ENCODE measurements at places on chromosomes 12 and 14.

DNA sequence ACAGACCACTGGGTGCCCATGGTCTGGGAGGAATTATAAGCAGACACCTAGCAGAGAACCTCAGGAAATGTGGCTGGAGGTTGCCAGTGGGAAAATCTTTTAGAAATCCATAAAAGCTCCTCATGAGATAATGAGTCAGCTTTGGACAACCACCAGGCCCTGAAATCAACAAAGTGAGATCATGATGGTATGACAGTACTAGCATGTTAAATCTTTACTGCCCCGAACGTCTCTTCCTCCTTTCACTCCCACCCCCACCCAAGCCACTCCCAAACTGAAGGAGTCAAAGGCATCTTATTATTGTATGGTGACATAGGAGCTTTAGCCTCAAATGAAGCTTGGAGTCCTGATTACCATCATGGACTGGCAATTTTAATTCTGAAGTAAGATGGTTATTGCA is 240.0 kb downstream of the DIO2 start:
- DNase-seq, result no peak

- no peak for DNase-seq
Observed at GRCh38 chr12:13451776-13452175, 255.2 kb downstream of the EMP1 start.

- DNase-seq, result no peak
Observed at GRCh38 chr12:7060353-7060954, at the start of gene C1S. TSS of gene C1S (plus strand) at chr12:7060718. CDS start at chr12:7061913, 1,195 bp downstream.

DNA sequence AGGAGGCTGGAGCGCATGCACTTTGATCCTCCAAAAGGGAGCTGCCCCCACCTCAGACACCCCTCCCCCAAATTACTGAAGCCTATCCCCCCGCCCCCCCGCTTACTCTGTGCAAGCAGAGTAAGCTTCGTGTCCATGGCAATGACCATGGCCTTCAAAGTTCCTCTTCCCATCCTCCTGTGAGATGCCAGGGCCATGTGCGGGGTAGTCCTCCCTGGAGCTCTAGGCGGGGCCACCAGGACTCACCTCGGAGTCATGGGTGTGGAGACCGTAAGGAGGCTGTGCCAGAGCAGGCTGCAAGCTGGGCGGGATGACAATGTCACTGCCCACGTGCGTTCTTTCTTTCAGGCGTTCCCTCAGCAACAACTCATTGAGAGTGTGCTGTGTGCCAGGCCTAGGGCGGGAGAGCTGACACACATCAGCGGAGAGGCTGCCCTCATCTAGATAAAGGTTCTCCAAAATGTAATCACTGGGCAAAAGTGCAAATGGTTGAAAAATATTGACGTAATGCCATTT is 66.8 kb downstream of the C14orf132 start:
- no peak for DNase-seq

GRCh38 chr12:11678781-11679180 is 29.3 kb downstream of the ETV6 start:
- DNase-seq, result no peak

GRCh38 chr12:30152705-30153104 is 369.0 kb upstream of the TMTC1 start:
- no peak for DNase-seq

GRCh38 chr12:97557116-97557515 is 94.5 kb downstream of the RMST start:
- DNase-seq, result no peak

DNA sequence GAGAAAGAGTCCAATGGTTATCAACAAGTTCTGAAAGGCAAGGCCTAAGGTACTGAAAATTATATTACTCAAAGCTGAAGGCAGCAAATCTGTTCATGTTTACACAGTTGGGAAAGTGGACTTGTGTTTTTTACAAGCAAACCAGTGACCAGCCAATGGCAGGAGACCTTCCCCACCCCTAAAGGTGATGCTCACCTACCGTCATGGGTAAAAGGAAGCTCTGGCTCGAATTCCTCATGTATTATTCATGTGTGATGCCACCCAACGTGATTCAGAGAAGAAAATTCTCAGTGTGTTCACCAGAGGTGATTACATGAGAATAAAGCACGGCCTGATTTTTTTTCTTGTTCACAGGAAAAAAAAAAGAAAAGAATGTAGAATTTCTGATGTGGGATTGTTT is 1161.2 kb upstream of the SEL1L start:
- no peak for DNase-seq

- peak; percentile 80 for DNase-seq
Observed at GRCh38 chr12:108629824-108630476, 3.7 kb downstream of the SELPLG start.

- DNase-seq, result no peak
Observed at GRCh38 chr14:69335371-69335771, 62.7 kb downstream of the ERH start.

GRCh38 chr12:111482462-111482861 is 76.7 kb downstream of the SH2B3 start:
- no peak for DNase-seq

- no peak for DNase-seq
Observed at GRCh38 chr12:100951756-100952155, 157.2 kb downstream of the ANO4 start.

- DNase-seq, result no peak
Observed at GRCh38 chr14:73386342-73386741, 72.0 kb downstream of the NUMB start.

- DNase-seq, result no peak
Observed at GRCh38 chr14:68051146-68051545, 231.6 kb downstream of the RAD51B start.

- no peak for DNase-seq
Observed at GRCh38 chr12:49582850-49583249, 14.9 kb upstream of the MCRS1 start.

DNA sequence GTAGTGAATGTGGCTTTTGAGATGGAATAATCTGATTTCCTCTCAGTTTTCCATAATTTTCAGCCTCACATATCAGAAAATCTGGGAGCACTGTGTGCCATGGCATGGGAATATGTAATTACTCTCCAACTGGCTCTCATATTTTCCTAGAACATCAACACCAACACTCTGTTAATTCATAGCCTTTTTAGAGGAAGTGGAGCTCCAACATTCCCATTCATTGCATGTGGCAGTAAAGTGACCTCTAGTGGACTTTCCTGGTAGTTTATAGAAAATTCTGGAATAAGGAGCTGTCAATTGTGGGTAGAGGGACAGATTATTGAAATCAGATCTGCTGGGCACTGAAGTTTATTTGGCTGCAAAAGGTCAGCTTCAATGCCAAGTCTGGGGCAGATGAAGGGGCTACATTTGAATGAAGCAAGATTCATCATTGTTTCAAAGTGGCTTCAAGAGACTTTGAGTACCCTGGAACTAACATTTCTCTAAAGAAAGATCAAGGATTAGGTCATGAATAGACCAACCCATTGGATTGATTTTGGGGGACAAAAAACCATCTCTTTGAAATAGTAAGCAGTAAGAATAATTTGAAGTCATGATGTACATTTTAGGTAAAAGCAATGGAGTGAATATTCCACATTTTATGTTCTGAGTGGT is 23.6 kb upstream of the USP44 start:
- DNase-seq, result no peak

DNA sequence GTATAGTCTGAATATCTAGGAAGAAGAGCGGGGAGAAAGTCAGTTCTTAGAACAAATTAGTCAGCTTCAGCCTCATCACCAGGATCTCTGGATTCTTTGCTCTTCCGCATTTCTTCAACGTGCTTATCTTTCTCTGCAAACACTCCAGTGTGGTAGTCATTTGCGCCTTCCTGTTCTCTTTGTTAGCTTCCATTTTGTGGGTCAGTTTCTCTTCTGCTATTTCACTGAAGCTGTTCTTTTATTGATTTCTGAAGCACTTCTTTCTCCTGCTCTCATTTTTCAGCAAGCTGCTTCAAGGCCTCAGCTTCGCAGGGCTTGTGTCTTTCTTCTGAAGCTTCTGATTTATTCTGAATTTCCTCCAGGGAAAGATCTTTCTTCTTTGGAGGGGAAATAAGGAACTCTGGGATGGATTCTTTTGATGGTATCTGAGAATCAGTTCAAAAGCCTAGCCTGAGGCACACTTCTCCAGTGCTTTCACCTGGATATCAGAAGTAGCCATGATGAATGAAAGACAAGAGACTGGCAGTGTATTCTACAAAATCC is 13.5 kb downstream of the AMN1 start:
- no peak for DNase-seq

DNA sequence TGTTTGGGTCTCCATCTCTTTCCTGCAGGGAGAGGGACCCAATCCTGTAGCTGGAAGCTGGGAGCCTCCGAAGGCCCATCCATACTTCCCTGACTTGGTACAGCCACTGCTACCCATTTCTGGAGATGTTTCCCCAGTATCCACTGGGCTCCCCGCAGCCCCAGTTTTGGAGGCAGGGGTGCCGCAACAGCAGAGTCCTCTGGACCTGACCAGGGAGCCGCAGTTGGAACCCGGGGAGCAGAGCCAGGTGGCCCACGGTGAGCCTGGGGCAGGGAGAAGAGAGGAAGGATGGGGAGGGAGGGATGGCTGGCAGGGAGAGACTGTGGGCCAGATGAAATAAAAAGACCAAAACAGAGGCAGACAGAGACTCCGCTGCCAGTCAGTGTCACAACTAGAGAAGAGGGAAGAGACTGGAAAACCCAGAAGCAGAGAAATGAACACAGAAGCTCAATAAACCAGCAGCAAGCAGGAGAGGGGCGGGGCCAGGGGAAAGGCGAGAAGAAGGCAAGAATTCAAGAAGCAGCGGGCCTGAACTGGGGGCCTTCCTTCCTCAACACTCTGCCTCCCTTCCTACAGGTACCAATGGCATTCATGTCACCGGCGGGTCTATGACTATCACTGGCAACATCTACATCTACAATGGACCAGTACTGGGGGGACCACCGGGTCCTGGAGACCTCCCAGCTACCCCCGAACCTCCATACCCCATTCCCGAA is 6.3 kb downstream of the LTBR start:
- no peak for DNase-seq

GRCh38 chr12:111321317-111321716 is 47.6 kb downstream of the PHETA1 start:
- no peak for DNase-seq

GRCh38 chr12:127667131-127667685 is 599.8 kb upstream of the TMEM132C start:
- DNase-seq, result no peak

DNA sequence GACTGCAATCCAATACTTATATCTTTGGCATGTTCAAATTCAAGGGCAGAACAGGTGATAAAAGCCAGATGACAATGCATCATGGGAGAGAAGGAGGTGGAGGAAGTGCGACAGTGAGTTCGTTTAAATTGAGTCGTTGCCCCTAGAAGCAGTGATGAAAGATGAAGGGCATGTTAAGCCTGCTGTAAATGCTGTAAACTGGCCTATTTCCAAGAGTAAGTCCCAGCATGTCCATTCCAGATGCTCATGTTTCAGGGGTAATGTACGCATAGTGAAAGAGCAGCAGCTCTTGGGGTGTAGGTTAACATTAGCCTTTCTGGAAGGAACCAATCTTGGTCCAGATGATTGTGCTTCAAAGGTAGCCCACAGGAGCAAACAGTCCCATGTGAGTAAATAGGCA is 97.1 kb downstream of the C2CD5 start:
- DNase-seq, result no peak

DNA sequence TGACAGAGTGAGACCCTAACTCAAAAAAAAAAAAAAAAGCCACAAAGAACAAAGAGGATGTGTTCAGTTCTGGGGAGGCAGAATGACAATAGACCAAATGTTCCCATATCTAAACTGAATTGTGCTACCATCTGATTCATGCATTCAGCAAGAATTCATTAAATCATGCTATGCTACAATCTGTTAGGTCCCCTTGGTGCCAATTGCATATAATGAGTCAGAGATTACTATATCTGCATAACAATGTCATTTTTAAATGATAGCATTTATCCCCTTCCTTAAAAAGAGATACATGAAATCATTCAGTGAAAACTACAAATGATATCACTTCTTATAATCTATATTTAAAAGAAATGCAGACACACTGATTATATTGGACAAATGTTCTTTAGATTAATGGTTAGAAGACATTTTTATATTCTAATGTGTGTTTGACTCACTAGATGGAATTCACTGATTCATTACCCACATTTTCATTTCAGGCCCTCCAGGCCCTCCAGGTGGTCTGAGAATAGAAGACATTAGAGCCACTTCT is 207.6 kb upstream of the PDZRN4 start:
- no peak for DNase-seq

DNA sequence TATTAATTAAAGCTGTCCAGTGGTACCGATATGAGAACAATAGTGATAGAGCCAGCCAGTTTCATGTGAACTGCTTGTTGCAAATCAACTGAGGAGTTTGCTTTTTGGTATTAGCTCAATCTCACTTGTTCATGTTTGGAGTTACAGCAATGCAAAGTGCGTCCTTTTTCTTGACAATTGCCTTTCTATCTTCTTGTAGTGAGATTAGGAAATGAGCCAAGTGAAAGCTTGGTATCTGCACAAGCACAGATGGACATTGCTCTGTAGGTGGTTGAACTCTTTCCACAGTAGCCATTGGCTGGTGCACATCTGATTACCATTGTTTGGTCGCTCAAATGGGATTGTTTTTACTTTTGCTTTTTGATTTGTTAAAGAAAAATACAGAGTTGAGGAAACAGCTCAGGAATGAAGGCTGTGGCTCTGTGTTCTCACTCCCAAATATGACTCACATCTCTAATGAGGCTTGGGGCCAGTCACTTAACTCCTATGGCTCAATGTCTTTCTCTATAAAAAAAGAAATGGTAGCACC is 241.4 kb downstream of the BMP4 start:
- DNase-seq, result no peak

GRCh38 chr12:52280319-52280795 is 5.9 kb downstream of the KRT86 start:
- no peak for DNase-seq

DNA sequence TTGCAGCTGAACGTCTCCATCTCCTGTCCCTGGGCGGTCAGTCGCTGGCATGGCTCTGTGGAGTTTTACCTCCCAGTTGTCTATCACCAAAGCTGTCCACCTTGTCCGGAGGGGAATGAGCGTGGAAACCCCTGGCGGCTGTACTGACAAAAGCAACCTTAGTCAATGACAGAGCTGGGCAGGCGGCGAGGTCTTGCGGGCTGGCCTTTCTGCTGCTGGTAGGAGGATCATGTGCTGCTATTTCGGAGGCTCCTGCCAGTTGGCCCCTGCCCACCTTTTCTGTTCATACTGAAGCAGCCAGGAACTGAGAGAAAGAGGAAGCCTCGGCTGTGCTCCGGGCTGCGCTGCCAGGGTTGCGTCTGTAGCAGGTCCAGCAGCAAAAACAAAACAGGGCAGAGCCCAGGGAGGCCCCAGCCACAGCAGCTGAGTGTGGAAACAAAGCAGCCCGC is 57.7 kb downstream of the HMGA2 start:
- DNase-seq, result no peak

GRCh38 chr12:24172031-24172772 is 222.7 kb upstream of the SOX5 start:
- no peak for DNase-seq

DNA sequence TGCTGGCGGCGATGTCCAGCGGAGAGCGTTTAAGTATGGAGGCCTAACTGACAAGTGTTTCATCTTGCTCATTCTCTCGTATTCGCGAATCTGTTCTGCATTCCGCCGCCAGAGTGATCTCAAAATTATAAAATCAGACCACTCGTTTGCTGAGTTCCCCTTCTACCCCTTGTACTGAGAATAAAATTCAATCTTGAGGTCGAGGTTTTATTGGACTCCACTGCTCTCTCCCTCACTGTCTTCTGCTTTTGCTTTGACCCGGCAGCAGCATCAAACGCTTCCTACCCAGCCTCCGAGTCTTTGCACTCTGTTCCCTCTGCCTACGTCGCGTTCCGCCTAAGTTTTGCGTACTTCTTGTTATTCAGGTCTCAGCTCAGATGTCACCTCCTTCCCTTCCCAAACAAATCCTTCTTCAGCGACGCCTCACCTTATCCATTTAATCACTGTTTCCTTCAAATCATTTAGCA is 462 bp downstream of the KNTC1 start:
- peak; percentile 54 for DNase-seq
